ENCODE measurements at places on chromosomes 1 and 21.

DNA sequence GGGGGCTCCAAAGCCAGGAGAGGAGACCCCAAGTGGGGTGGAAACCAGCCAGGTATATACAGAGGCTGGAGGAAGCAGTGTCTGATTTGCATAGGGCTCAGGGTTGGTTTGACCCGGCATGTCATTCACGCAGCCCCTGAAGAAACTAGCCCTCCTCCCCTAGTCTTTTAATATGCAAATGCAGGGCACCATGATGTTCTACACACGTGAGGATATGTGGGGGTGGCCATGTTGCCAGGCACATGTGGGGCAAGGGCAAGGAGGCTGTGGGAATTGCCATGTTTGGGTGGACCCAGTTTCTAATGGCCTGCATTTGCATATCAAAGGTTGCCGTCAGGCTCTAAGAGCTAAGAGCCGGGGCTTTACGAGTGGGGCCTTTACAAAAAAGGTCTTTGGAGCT, 12.0 kb upstream of the RHOU start:
- no peak for DNase-seq

GRCh38 chr1:233487408-233487807, 126.5 kb upstream of the KCNK1 start:
- no peak for DNase-seq

GRCh38 chr1:98888869-98889268, 115.8 kb downstream of the PLPPR5 start:
- no peak for DNase-seq

- DNase-seq = no peak
These were observed 43.4 kb upstream of the GJB5 start for GRCh38 chr1:34711485-34711884.

DNA sequence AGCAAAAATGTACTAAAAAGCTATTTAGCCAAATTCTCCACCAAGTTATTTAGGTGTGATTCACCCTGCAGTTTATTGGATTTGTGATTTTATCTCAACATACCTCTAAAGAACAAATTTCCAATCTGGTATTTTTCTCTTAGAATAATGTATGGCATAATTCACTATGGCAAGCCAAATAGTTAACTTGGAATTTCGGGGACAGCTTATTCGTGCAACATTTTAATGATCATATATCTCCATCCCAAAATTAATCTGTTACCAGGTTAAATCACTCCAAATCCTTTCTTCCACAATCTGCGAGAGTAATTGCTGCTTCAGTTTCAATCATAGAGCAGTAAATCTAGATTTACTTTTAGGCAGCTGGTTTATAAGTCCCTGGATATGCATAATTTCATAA, 53.4 kb downstream of the ERICH3 start:
- no peak for DNase-seq

DNA sequence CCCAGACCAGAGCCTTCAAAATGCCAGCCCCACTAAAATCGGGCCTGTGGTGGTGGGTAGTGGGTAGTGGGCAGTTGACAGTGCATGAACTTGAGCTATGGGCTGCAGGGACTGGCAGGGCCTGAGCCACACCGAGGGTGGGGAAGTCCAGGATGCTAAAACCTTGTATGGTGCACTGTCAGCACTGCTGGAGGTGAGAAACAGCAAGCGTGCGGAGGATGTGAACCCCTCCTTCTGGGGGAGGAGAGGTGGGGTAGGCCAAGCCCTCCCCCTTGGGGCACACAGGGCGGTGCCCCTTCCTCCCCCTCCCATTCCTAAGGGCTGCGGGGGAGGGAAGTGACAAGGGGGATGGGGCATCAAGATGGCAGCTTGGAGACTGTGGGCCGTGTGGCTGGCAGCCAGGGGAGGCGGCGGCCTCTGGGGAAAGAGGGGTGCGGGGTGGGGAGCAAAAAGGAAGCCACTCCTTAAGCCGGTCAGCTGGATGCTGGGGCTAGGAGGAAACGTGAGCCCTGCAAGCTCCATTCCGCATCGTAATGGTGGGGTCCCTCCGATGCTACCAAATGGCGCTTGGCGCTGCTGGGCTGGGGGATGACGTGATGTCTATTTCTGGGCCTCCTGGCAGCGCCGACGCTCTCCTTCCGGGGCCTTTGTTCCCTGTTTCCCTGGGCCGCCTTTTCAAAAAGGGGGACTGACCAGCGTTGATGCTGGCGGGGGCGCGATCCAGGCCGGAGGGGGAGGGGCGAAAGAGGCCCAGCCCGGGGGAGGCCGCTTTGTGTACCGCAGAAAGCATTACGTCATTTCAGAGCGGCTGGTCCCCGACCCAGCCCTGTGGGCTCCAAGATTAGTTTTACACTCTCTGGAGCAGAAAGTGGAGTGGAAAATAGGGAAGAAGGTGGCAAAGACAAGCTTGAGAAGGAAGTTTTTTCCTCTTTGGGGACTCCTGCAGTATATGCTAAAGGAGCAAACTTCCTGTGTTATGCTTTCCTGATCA, 809 bp downstream of the SYT11 start:
- peak; percentile 97 for DNase-seq

- no peak for DNase-seq
These were observed 130.1 kb upstream of the ERG start for GRCh38 chr21:38628349-38628748.

DNA sequence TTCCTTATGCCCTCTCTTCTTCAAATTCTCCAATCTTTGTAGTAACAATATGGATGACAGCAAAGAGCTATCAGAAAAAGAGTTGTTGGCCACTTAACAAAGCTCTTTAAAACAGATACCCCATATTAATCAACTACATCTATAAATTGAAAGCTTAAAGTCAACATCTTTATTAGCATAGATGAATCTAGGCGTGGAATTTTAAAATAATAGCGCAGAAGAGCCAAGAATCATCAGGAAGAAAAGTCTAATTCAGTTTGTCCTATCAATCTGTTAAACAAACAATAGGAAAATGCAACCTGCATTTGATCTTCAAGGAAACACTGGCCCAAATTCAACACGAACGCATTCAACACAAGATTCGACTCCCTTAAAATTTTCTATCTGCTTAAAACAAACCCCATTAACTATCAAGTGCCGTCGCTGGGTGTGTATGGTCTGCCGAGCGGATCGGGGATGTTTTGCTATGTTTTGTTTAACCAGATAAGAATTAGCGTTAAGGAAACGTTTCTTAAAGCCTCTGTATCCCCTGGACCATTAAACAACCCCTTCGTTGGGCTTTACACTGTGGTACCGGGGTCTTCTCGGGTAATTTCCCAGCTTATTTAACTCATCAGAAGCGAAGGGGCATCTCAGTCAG, 1.0 kb downstream of the LYST start:
- no peak for DNase-seq

- DNase-seq = no peak
These were observed 74.0 kb upstream of the HSPA13 start for GRCh38 chr21:14456911-14457310.

- DNase-seq = no peak
These were observed 62.9 kb upstream of the LRP8 start for GRCh38 chr1:53390736-53391135.

- no peak for DNase-seq
These were observed 47.2 kb downstream of the C1orf21 start for GRCh38 chr1:184433956-184434502.

DNA sequence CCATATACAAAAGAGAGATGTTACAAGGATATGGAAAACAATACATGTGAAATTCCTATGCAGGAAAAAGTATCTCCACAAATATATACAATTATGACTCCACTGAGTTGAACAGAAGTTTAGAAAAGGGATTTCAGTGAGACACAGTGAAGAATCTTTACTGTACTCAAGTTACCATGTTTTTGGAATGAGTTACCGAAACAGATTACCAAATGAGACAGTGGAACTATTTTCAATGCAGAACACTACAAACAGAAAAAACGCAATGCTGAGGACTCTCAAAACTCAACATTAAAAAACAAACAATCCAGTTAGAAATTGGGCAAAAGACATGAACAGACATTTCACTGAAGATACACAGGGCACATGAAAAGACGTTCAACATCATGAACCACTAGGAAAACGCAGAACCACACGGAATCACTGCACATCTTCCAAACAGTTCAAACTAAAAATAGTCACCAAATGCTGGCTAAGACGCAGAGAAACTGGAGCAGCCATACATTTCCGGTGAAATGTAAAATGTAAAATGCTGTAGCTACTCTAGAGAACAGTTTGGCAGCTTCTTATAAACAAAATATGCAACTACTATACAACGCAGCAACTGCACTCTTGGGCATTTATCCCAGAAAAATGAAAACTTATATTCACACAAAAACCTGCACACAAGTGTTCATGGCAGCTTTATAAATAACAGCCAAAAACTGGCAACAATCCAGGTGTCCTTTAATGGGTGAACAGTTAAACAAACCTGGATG, 118.7 kb downstream of the UBR4 start:
- no peak for DNase-seq

- no peak for DNase-seq
These were observed 77.0 kb upstream of the MARK1 start for GRCh38 chr1:220450927-220451326.

GRCh38 chr1:18923756-18924211, 21.4 kb upstream of the ALDH4A1 start:
- DNase-seq = no peak

GRCh38 chr1:182291584-182292192, 99.9 kb downstream of the GLUL start:
- no peak for DNase-seq

GRCh38 chr1:62282909-62283755, 36.1 kb downstream of the KANK4 start:
- no peak for DNase-seq

DNA sequence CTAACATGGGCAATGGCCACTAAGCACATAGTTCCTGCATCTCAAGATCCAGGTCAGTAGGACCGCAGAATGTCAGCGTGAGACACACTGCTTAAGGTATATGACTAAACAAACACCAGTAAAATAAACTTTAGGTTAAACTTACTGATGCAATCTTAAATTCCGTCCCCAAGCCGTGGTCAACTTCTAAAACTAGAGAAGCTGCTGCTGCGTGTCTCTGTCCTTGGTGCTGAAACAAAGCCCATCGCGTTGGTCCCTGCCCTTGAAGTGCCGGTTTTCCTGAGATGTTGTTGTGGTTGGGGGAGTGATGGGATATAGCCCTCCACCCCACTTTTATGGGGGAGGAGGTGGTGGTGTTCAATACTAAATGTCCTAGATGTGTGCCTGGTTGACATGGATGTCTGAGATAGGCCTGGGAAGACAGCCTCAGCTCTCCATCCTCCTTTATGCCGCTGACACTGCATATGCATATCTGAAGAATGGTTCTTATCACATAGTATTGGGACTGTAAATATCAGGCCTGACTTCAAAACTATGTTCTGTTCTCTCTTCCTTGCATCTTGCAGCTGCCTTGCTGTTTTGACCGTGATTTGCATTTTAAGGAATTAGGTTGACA, 72.0 kb upstream of the KCNA3 start:
- no peak for DNase-seq

DNA sequence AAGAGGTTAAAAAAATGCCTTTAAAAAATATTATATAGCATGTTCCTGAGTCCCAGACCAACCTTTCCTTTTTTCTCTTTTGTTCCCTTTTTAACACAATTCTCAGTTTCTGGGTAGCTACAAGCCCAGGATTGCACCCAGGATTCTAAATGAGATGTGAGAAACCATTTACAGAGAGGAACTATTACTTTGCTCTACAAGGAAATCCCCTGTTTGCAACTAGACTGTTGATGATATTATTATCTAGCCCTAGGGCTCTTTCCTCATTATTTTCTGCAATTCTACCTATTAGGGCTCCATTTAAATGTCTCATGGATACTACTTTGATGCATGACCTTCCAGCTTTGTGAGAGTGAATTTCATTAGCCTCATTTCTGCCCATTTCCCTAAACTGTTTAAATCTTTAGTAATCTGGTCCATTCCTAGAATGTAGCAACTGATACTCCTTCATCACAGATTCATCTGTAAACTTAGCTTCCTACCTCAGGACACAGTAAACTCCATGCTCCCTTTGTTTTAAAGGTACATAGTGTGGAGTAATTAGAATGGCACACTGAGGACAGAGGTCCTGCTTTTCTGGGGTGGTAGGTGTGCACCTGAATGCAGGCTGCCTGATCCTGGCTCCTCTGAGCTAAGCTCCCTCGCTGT, 7.1 kb upstream of the KIF14 start:
- DNase-seq = no peak

DNA sequence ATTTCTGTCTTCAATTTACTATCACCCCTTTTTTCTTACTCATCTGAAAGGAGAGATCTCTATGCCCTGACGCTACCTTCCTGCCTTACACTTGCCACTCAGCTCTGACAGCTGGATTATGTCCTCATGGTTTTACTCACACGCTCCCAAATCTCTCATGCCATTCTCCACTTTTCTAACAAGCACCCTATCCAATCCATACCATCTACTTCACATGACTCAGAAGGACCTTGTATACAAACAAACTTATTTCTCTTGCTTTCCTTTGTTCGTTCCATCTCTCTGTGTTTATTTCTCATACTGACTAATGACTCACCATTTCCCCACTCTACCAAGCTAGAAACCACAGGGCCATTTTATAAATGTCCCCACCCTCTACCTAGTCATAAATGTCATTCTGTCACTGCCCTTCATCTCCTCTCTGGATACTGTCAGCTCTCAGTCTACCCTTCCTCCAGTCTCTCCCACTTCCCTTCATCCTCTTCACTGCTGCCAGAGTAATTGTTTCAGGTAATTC, 87.3 kb downstream of the USP24 start:
- no peak for DNase-seq
